A549 treated with RU486 at 1 μM for 4 hours (cell line): ENCODE measurements at places on chromosomes 6 and 20. TPM values are rescaled to one million over a fixed set of nuclear protein-coding genes. Genes with fewer than 3 reads are reported as not detected.

Gene BNIP5
- not detected in 5 replicates for total RNA-seq

Gene HNF4A
- total RNA-seq: 10.9 to 16.1 TPM (median 13.4 TPM) in 5 replicates

Gene BANF2
- total RNA-seq: not detected in 5 replicates

Gene KIF13A
- 17.3 to 22.7 TPM (median 21.0 TPM) in 5 replicates for total RNA-seq

Gene DEFB115
- not detected in 5 replicates for total RNA-seq
